ENCODE measurements at places on chromosomes 11 and 22.

- peak; percentile 77 for DNase-seq
These were observed 9.9 kb upstream of the MICALL1 start for GRCh38 chr22:37896181-37896592.

DNA sequence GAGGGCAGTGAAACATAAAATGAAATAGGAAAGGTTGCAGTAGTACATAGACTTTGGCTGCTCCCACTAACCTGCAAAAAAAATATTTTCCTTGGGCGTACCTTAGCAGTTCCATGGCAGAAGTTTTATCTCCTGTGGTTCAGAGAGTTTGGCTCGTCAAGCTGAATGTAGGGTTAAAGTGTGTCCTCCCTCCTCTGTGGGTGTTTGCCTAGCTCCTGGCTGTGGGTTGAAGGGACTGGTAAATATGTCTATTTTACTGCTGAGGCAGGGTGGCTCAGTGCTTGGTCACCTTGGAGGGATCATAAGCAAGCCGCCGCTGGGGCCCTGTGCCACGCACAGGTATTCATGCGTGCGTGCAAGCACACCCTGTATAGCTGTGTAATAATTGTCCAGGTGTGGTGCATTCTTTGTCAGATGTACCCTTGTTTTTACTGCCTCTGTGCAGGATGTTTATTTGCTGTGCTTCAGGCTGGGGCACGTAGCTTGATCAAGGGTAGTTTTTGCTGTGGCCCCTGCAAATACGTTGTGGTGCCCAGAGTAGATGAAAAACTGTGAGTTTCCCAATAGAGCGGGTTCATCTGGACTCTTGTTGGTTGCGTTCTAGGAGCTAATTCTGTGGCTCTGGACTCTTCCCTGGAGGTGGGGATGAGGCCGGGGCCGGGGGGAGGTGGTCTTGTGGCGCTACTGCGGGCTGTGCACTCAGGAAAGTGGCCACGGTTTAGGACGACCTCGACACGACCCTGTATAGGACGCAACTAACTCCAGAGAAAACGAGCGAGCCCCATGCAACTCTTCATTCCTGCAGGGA lies 732 bp upstream of the SORL1 start:
- DNase-seq = peak; percentile 48

- no peak for DNase-seq
These were observed 257.2 kb downstream of the ETS1 start for GRCh38 chr11:128330203-128330602.

- DNase-seq = no peak
These were observed 2.1 kb upstream of the APOA5 start for GRCh38 chr11:116793772-116794097.

DNA sequence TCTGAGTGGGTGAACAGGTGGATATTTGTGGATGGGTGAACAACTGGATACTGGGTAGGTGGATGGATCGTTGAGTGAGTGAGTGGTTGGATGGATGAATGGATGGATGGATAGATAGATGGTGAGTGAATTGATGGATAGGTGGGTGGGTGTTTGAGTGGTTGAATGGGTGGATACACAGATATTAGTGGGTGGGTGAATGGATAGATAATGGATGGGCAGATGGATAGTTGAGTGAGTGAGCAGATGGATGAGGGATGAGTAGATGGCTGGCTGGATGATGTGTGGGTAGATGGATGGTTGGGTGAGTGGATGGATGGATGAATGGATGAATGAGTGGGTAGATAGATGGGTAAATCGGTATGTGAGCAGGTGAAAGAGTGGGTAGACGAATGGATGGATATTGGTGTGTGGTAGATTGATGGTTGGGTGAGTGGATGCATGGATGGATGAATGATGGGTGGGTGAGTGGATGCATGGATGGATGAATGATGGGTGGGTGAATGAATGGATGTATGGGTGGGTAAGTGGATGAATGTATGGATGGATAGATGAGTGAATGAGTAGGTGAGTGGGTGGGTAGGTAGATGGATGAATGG lies 406.7 kb downstream of the MN1 start:
- no peak for DNase-seq

DNA sequence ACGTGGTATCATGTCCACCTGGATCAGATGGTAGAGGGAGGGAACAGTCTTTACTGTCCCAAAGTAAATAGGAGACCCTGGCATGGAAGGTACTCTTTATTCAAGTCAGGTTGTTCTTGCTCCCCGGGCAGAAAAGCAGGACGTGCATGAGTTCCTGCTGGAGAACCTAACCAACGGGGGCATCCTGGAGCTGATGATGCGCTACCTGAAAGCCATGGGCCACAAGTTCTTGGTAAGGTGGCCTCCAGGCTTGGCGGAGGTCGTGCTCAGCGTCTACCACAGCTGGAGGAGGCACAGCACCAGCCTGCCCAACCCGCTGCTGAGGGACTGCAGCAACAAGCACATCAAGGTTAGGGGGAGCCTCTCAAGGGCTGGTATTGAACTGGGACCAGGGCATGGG lies 48.7 kb downstream of the CABIN1 start:
- no peak for DNase-seq

- DNase-seq = no peak
These were observed 8.2 kb downstream of the PATL1 start for GRCh38 chr11:59660621-59661020.
